Glomerular endothelial cell (primary cell): ENCODE measurements at places on chromosomes 5 and 9. TPM values are rescaled to one million over a fixed set of nuclear protein-coding genes. Genes with fewer than 3 reads are reported as not detected.

Gene NNT
- total RNA-seq: 44.9 and 54.2 TPM in 2 replicates

Gene CARTPT
- not detected in 2 replicates for total RNA-seq

Gene WNK2
- 0.06 TPM in 1 of 2 replicates, not detected in the other for total RNA-seq

Gene TMEM171
- 1.7 and 2.3 TPM in 2 replicates for total RNA-seq

Gene ALAD
- total RNA-seq: 18.9 and 19.6 TPM in 2 replicates

Gene SPEF2
- 0.82 and 1.1 TPM in 2 replicates for total RNA-seq

Gene MTRR
- 12.5 and 22.6 TPM in 2 replicates for total RNA-seq

Gene PCDHGA11
- total RNA-seq: 12.3 and 17.5 TPM in 2 replicates

Gene ADGRD2
- not detected in 2 replicates for total RNA-seq

Gene TMOD1
- 2.9 and 5.1 TPM in 2 replicates for total RNA-seq

Gene KIAA0825
- total RNA-seq: 2.9 and 3.0 TPM in 2 replicates

Gene SHOC1
- total RNA-seq: 0.06 TPM in 1 of 2 replicates, not detected in the other

DNA sequence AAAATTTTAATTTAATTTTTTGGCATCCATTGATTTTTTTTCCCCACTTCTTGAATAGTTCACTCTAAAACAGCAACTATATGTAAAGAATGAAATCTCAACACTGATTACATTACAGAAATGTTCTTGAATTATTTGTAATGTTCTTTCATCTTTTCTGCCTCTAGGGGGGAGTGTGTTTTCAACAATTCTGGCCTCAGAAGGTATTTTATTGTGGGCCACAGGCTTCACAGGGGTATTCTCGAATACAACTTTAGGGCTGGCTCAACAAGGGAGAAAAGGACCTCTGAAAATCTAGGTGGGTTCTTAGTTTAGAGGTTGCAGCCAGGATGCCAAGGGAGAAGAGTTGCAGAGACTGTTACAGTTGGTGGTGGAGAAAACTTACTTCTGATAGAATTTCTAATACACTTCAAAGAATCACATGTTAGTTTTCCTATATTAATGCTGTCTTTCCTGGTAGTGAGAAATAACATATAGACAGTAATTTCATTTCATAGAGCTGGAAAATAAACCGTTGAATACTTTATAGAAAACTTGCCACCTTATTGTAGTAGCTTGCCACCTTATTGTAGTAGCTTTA, 3.6 kb upstream of the NPR3 start:
- no peak for DNase-seq

- no peak for DNase-seq
Measured at GRCh38 chr9:133207540-133208170, 1.4 kb downstream of the OBP2B start.

- DNase-seq: no peak
Measured at GRCh38 chr5:110517396-110517795, 209.1 kb downstream of the TMEM232 start.

- peak; percentile 10 for DNase-seq
Measured at GRCh38 chr9:8895861-8896224, 1096.3 kb upstream of the DMAC1 start.

DNA sequence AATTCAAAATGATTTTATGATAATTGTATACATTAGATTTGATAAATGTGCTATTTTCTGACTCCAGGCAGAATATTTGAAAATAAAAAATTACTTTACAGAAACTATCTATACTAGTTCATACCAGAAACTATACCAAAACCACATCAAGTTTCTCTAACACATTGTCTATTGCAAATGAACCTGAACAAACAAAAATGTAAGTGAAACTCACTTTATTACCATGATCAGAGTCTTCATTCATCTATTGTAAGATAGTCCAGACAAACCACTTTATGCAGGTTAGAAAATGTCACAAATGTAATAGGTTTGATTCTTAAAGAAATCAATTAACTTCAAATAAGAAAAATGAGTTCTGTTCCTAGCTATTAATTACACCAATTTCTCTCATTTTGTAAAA, 99.4 kb downstream of the OXCT1 start:
- DNase-seq: no peak

DNA sequence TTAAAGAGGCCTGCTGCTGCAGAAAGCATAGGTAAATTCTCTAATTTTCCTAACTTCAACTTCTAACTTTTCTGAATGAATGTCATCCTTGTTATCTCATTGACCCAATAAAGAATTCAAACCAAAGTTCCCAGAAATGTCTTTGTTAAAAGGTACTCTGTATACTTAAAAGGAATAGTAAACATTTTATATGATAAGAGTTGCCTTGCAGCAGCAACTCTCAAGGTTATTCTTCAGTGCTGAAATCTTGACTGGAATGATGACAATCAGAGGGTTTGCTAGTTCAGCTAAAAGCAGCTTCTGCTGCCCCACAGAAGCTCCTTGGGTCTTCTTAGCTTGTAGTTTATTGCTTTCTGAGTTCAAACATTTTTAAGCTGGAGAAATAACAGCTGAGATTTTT, 28.3 kb downstream of the FGF10 start:
- no peak for DNase-seq

GRCh38 chr5:69502767-69503488, 10.3 kb downstream of the OCLN start:
- DNase-seq: no peak

GRCh38 chr5:135377751-135378680, 21.0 kb downstream of the MACROH2A1 start:
- DNase-seq: no peak

DNA sequence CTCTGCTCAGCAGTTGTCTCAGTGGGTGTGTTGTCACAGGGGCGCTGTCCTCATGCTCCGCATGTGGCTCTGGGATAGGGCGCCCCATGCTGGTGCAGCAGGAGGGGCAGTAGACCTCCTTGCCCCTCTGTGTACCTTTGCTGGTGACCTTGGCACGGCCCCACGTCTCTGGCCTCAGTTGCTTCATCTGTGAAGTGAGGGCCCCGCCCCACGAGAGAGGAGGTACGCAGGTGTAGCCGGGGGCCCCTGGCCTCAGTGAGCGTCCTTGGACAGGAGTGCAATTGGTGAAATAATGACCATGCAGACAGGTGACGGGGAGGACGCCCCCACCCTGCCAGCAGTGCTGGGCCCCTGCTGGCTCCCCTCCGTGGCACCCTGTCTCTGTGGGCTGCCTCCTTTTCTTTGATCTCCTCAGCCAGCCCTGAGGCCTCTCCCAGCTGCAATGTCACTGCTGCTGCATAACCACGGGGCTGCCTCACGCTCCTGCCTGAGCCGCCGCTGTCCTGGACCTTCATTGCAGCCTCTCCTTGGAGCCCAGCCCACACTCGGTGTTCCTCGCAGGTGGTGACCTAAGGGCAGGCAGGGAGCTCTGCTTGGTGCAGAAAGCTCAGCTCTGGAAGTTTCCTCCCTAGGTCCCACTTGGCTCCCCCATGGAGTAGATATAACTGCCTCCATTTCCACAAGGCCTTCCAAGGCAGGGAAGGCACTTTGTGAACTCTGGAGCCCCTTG, 57.3 kb downstream of the PHF2 start:
- no peak for DNase-seq

DNA sequence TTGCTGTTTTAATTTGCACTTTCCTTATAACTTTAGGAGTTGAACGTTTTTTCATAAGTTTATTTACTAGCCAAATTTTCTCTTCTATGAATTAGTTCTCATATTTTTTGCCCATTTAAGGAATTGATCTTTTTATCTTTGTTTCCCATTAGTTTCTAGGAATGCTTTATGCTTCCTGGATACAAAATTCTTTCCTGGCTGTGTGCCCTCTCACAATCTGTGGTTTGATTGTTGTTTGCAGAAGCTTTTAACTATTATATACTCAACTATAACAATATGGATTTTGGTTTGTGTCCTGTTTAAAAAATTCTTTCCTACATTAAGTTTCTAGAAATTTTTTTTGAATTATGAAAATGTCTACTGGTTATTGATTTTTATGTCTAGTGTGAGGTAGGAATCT, 206.3 kb downstream of the CSNK1G3 start:
- peak; percentile 52 for DNase-seq

- DNase-seq: no peak
Measured at GRCh38 chr9:111113712-111114111, 75.4 kb upstream of the LPAR1 start.

DNA sequence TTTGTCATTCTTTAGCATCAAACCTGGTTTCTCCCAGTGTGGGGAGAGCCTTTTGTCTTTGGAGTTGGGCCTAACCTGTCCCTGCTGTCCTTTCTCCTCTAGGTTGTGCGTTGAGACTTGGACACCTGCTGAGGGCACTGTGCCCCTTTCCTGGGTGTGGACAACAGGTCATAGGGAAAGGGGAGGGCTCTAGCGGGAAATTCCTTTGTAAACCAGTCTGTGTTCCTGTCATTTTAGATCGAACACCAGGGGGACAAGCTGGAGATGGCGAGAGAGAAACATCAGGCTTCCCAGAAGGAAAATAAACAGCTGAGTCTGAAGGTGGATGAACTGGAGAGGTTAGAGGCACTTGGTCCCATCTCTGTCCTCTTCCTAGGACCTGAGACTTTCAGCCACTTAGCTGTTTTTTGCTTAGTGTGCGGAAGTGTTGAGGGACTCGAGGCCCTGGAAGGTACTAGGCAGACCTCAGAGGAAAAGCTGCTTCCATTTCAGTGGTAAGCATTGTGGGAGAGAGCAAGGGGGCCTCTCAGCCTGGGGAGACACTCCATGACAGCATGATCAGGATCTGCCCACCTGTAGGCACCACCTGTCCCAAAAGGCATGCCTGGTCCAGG, 8.6 kb upstream of the GLE1 start:
- DNase-seq: no peak

DNA sequence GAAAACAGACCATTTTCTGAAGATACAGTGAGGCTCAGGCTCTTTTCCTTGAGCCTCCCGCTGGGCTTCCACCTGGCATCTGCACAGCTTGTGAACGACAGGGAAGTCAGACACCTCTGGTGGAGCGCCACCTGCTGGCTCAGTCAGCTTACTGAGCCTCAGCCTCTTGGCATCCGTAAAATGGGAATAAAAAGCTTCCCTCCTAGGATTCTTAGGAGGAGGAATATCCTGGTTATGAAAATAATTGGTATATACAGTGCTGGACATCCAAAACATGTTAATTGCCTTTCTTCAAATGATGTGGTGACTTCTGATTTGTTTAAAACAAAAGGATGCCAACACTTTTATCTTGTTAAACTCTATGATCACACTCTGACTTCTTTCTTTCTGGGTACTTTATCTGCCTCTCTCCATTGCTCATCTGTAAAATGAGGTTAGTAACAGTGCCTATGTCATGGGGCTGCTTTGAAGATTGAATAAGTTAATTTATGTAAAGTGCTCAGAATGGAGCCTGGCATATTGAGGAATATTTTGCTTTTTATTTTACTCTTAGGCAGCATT, 67.5 kb downstream of the MAMDC2 start:
- DNase-seq: no peak

GRCh38 chr9:76638001-76638400, 126.2 kb upstream of the PCA3 start:
- no peak for DNase-seq

GRCh38 chr5:144205141-144205551, 34.5 kb downstream of the KCTD16 start:
- DNase-seq: no peak

GRCh38 chr5:32541241-32541640, 44.1 kb upstream of the SUB1 start:
- DNase-seq: no peak

GRCh38 chr9:35470894-35471293, 19.0 kb upstream of the RUSC2 start:
- no peak for DNase-seq

DNA sequence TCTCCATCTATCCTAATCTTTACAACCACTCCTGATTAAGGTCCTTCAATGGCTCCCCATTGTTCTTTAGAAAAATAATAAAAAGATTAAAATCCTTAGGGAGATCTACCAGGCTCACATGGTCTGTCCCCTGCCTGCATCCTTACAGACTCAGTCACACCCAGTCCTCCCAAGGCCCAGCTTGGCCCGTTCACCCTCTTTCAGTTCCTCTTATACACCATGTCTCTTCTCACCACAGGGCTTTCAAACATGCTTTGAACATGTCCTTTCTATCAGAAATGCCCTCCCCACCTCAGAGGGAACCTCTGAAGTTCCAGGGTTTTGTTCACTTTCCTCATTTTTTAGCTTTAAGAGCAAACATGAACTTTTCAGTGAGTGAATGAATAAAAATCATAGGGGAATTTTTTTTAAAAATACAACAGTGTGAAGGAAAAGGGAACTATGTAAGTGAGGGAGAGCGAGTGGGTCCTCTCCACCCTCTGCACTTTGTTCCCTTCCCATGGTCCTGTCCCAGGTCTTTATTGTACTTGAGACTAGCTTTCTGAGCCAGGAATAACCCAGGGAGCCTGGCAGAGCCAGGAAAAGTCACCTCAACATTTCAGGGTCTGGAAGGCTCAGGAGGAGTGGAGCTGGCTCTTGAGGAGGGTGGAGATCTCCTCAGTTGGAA, 55.3 kb downstream of the TRPC7 start:
- no peak for DNase-seq

DNA sequence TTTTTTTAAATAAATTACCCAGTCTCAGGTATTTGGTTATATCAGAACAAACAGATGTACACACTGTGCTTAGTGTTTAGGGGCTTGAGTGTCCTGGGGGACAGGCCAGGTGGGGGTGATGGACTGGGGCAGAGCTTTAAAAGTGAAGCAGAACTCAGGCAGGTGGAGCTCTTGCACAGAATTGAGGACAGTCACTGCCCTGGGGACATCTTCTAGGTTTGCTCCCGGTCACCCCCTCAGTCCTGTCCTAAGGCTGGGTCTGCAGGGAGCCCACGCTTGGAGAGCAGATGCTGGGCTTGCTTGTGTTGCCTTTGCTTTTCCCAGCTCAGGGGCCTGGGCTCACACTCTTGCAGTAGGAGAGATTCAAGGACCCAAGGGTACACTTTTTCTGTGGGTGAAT, 10.8 kb downstream of the GADD45G start:
- no peak for DNase-seq

GRCh38 chr5:147188200-147189108, 46.4 kb upstream of the STK32A start:
- peak; percentile 12 for DNase-seq

- DNase-seq: no peak
Measured at GRCh38 chr5:123518111-123518510, 6.1 kb downstream of the CSNK1G3 start.

DNA sequence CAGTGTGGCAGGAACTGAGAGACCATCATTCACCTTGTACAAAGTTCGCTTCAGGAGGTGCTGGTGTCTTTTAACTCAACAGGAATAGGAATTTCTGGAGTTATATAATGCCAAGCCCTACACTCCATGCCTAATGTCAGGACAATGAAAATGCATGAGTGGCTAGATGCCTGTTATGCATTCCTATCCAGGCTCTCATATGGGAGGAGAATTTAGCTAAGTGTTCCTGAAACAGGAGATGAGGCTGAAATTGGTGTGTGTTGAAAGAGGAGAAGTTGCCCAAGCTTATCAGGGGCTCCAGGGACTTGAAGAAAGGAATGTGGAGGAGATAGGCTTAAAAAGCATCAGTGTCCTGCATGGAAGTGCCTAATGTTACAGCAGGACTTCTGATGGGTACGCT, 26.8 kb upstream of the PRUNE2 start:
- DNase-seq: no peak

DNA sequence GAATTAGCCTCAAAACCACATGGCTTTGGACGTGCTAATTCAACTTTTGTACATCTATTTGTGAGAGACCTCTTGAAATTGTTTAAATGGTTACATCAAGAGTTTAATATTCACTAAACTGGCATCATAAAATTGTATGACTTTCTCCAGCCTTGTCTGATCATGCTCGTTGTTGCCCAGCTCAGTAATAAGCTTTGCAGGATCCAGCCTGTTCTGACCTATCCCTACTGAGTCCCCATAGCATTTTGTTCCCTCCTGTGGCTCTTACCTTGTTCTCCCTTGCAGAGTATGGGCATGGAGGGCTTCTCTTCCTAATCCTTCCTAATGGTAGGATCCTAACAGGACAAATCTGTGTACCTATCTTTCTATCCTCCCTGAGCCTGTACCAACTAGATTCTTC, 6.3 kb downstream of the EXOSC3 start:
- no peak for DNase-seq

GRCh38 chr9:84251921-84252320, 88.6 kb downstream of the SLC28A3 start:
- DNase-seq: no peak
